Fibroblast of lung (primary cell): ENCODE measurements at places on chromosomes 16 and 17. TPM values are rescaled to one million over a fixed set of nuclear protein-coding genes. Genes with fewer than 3 reads are reported as not detected.

MYH13 gene
- total RNA-seq: not detected in 2 replicates

NAGS gene
- 3.3 and 7.4 TPM in 2 replicates for total RNA-seq

NEUROD2 gene
- total RNA-seq: not detected in 2 replicates

TMEM114 gene
- not detected in 2 replicates for total RNA-seq

PLXDC1 gene
- total RNA-seq: 4.1 and 6.3 TPM in 2 replicates

PYDC1 gene
- total RNA-seq: not detected in 2 replicates

SLFN12L gene
- 0.17 and 0.26 TPM in 2 replicates for total RNA-seq

TMEM106A gene
- total RNA-seq: 0.77 and 1.5 TPM in 2 replicates

CD300LF gene
- total RNA-seq: not detected in 2 replicates

TEKT3 gene
- 0.33 and 0.77 TPM in 2 replicates for total RNA-seq

ZNF423 gene
- total RNA-seq: 0.17 and 0.77 TPM in 2 replicates

ADAM11 gene
- total RNA-seq: 0.51 and 0.66 TPM in 2 replicates

C17orf67 gene
- 1.3 and 1.7 TPM in 2 replicates for total RNA-seq

DNAH9 gene
- total RNA-seq: not detected in 2 replicates

PRSS27 gene
- total RNA-seq: 1.0 and 1.2 TPM in 2 replicates

PIK3R6 gene
- total RNA-seq: not detected in 2 replicates

PARD6A gene
- 4.1 and 4.8 TPM in 2 replicates for total RNA-seq

RAB40C gene
- total RNA-seq: 9.8 and 11.6 TPM in 2 replicates
